ENCODE measurements at places on chromosomes 11 and 22.

- H3K27me3 ChIP-seq, result no peaks in the 10 kb centered on the region
- no peak overlapping the region for H3K27ac ChIP-seq
- no peaks in the 10 kb centered on the region for H3K36me3 ChIP-seq
- H3K4me1 ChIP-seq, result no peaks in the 10 kb centered on the region
- H3K4me3 ChIP-seq, result no peak overlapping the region
Measured at GRCh38 chr11:109993786-109994185, 99.4 kb upstream of the ZC3H12C start.

DNA sequence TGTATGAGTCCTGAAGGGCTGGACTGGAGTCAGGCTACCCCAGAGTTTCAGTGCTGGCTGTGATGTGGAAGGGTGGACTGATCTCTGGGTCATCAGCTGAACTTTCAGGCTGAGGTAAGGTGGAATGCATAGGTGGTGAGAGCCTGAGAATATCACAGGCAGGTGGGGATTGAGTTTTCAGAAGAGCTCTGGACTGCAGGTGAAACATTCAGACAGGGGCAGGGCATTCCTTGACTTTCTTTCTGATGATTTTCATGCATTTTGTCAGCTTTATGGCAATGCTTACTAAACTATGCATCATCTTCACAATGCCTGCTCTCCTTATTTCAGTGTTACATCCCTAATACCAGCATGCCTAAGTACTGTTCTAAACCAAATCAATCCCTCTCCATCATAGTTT is 755.0 kb downstream of the KCNA4 start:
- no peak overlapping the region for H3K27ac ChIP-seq
- H3K4me1 ChIP-seq, result no peaks in the 10 kb centered on the region
- no peak overlapping the region for H3K4me3 ChIP-seq
- no peaks in the 10 kb centered on the region for H3K36me3 ChIP-seq
- H3K27me3 ChIP-seq, result no peaks in the 10 kb centered on the region

DNA sequence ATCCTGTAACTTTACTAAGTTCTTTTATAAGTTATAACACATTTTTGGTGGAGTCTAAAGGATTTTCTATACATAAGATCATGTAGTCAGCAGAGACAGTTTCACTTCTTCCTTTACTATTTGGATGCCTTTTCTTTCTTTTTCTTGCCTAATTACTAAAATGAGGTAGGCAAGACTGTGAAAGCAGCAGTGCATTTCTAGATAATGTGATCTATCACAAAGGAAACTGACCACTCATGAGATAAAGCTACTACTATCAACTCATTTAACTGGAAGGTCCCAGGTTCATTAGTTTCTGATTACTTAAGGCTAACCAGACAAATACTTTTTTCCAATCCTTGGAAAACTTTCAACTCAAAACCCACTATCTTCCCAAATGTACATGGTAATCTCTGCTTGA is 196.2 kb upstream of the E2F8 start:
- no peaks in the 10 kb centered on the region for H3K27me3 ChIP-seq
- no peak overlapping the region for H3K4me3 ChIP-seq
- no peaks in the 10 kb centered on the region for H3K36me3 ChIP-seq

- H3K27ac ChIP-seq, result peak overlapping the region; percentile 87
- DNase-seq, result peak; percentile 67
- H3K27me3 ChIP-seq, result no peaks in the 10 kb centered on the region
- peak overlapping the region; percentile 63 for H3K4me3 ChIP-seq
Measured at GRCh38 chr11:108854346-108854745, 189.5 kb downstream of the DDX10 start.

DNA sequence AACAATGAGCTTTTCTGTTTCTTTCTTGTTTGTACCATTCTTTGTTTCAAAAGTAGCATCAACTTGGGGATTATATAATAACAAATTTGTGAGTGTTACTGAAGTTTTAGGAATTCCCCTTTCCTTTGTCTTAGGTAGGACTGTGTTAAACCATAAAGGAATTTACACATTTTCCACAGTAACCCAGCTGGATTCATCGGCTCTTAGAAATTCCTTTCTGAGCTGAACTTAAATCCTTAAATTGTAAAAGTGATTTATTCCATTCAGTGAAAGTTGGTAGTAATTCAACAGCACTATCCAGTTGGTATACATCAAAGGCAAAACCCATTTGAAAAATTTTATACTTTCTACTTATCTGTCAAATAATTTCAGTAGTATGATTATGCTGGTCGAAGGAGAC is 11.8 kb downstream of the EMSY start:
- H3K4me1 ChIP-seq, result no peaks in the 10 kb centered on the region
- no peak overlapping the region for H3K27ac ChIP-seq
- peaks cover 13% of the 10 kb centered on the region for H3K36me3 ChIP-seq
- H3K27me3 ChIP-seq, result no peaks in the 10 kb centered on the region
- no peak overlapping the region for H3K4me3 ChIP-seq

DNA sequence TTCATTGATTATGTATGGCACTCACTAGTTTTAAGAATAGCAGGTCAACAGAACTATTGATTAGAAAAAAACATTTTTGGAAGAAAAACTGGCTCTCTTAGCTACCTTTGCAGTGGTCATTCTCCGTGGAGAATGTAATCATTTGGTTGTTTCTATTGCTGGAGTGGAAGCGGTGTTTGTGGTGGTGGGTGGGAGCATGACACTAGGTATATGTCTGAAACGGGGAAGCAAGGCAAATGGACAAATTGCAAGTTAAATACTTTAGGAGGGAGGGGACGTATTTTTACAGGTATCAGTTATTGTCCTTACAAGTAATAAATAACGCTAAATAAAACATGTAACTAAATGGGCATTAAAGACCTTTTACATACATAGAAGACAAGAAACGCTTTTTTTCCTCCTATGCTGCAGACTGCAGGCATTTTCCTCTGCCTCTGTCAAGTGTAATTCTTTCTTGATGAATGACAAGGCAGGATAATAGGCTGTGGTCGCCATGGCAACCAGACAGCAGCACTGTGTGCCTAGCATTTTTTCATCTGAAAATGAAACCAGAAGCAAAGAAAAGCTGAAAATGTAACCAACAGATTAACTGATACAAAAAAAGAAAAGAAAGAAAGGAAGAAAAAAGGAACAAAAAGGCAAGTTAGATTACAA is 46.2 kb downstream of the BLID start:
- no peaks in the 10 kb centered on the region for H3K4me1 ChIP-seq
- no peaks in the 10 kb centered on the region for H3K36me3 ChIP-seq
- H3K4me3 ChIP-seq, result no peak overlapping the region
- DNase-seq, result no peak
- no peak overlapping the region for H3K27ac ChIP-seq

DNA sequence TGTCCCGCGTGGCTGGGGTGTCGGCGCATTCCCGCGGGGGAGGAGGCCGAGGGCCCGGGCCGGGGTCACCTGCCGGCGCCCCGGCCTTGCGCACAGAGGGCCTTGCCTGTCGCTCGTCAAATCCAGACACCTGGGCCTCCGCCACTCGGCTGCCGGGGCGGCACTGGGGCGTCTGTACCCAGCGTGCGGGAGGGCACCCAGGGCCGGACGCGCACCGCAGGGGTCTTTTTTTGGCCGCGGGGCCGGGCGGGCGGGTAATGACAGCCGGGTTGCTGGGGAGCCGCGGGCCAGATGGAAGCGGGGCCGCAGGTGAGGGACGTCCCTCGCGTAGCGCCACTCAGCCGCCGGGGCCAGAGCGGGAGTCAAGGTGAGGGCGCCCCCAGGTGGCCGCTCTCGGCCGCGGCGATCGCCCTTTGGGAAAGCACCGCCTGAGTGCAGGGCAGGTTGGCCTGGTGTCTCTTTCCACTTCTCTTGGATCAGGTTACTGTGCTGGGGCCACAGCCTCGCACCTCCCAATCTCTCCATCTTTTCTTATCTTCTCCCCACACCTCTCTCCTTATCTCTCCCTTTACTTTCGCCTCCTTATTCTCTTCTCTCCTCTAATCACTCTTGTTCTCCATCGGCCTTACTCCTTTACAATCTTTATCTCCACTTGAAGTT is 3.5 kb downstream of the PHLDB1 start:
- peaks cover 56% of the 10 kb centered on the region for H3K27me3 ChIP-seq
- H3K4me1 ChIP-seq, result peaks cover 26% of the 10 kb centered on the region
- peak overlapping the region; percentile 56 for H3K4me3 ChIP-seq
- peak; percentile 89 for DNase-seq

DNA sequence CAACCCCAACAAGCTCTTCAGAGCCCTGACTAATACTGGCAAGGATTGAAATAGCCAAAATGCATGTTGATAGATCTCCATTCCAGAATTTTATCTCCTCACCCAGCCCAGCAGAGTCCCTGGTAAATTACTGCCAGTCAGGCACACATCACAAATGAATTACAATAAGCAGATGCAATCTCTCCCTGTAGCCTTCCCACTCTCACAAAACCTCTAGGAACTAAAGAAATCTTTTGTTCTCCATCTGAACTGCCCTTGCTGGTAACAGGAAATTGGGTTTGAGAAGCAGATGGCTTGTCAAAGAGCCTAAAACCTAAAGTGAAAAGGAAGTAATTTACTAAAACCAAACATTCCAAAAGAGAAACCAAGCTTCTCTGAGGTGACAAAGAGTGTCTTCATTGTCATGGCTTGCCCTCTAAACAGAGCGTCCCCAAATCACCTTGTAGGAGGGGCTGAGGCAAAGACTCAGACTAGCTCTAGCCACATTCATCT is 59.5 kb downstream of the FAM168A start:
- H3K36me3 ChIP-seq, result no peaks in the 10 kb centered on the region
- peaks cover 13% of the 10 kb centered on the region for H3K4me1 ChIP-seq
- no peak overlapping the region for H3K27ac ChIP-seq
- DNase-seq, result no peak
- no peak overlapping the region for H3K4me3 ChIP-seq

DNA sequence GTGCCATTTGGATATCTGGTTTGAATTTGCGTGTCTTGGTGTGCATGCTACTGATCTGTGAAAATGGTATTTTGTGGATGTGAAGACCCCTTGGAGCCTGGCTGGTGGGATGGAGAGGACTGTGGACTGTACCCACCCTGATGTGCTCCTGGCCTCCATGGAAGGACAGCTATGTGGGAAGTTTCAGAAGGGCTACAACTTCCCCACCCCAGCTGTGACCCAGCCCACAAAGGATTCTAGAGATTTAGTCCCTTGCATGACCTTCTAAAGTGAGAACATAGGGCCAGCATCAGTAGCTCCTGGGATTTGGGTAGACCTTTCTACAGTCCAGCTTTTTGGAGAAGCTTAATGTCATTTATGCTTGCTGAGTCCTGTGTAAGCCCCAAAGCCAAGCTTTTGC is 173.4 kb downstream of the BCR start:
- DNase-seq, result no peak
- H3K27me3 ChIP-seq, result peaks cover 3% of the 10 kb centered on the region
- H3K4me1 ChIP-seq, result no peaks in the 10 kb centered on the region
- no peak overlapping the region for H3K4me3 ChIP-seq
- no peak overlapping the region for H3K27ac ChIP-seq
- no peaks in the 10 kb centered on the region for H3K36me3 ChIP-seq

DNA sequence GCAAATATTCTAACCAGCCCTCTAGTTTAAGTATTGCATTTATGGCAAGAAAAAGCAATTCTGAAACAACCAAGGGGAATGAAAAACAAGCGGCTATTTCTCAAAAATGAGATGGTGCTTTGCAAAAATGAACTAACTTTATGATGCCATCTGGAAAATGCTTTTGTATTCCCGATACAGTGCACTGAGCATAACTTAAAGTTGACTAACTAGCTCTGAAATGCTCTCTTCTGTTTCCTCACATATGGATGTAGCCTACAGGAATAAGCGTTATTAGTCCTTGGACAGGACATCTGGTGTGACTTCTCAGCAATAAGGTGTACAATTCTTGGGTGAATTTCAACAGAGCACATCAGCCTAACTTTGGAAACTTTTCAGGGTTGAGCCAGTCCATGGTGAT is 228.2 kb upstream of the DDI1 start:
- H3K27ac ChIP-seq, result no peak overlapping the region
- H3K4me1 ChIP-seq, result no peaks in the 10 kb centered on the region
- no peak for DNase-seq
- H3K36me3 ChIP-seq, result no peaks in the 10 kb centered on the region
- H3K27me3 ChIP-seq, result no peaks in the 10 kb centered on the region

GRCh38 chr11:131802440-131803115 is 432.2 kb downstream of the NTM start:
- H3K27me3 ChIP-seq, result no peaks in the 10 kb centered on the region
- no peak overlapping the region for H3K4me3 ChIP-seq
- no peak for DNase-seq
- no peaks in the 10 kb centered on the region for H3K4me1 ChIP-seq
- H3K27ac ChIP-seq, result no peak overlapping the region

DNA sequence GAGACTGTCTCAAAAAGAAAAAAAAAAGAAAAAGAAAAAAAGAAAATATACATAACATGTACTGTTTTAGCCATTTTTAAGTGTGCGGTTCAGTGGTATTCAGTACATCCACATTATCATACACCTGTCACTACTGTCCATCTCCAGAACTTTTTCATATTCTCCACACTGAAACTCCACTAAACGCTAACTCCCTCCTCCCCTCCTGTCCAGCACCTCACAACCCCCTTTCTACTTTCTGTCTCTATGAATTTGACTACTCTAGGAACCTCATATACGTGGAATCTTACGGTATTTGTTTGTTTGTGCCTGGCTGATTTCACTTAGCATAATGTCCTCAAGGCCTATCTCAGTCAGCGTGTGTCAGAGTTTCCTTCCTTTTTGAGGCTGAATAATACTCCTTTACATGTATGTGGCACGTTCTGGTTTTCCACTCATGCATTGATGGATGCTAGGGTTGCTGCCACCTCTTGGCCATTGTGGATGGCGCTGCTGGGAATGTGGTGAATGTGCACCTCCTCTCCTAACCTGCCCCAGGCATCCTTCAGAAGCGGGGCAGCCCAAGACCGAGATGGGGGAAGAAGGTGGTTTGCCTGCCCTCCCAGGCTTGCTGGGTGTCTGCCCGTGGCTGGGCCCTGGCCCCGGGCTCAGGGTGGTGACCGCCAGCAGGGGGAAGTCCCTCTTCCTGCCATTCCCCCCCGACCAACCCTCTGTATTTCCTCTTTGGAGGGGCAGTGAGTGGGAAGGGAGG is 60.5 kb downstream of the BCR start:
- no peak overlapping the region for H3K27ac ChIP-seq
- no peaks in the 10 kb centered on the region for H3K36me3 ChIP-seq
- H3K27me3 ChIP-seq, result no peaks in the 10 kb centered on the region
- peaks cover 41% of the 10 kb centered on the region for H3K4me1 ChIP-seq
- DNase-seq, result peak; percentile 45

DNA sequence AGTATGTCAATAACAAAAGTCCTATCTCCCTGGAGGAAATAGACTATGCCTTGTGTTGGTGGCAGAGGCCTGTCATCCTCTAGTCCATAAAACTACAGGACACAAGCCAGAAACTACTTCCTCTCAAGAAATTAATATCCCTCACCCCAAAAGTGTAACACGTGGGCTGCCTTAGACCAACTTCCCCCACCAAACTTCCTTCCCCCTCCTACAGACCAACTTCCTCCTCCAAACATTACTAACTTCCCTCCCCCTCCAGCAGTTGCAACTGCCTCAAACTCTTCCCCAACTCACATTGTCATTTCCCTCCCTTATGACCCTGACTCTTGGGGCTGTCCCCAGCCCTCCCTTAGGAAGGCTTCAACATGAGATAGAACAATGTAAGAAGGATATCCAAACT is 6.3 kb downstream of the OR52K2 start:
- H3K27me3 ChIP-seq, result no peaks in the 10 kb centered on the region
- DNase-seq, result no peak
- H3K4me1 ChIP-seq, result peaks cover 7% of the 10 kb centered on the region
- no peaks in the 10 kb centered on the region for H3K36me3 ChIP-seq
- no peak overlapping the region for H3K27ac ChIP-seq

- no peaks in the 10 kb centered on the region for H3K27me3 ChIP-seq
- H3K36me3 ChIP-seq, result no peaks in the 10 kb centered on the region
- H3K4me3 ChIP-seq, result no peak overlapping the region
- no peak for DNase-seq
- H3K27ac ChIP-seq, result no peak overlapping the region
- H3K4me1 ChIP-seq, result no peaks in the 10 kb centered on the region
Measured at GRCh38 chr11:98040061-98040808, 980.5 kb upstream of the CNTN5 start.

- no peaks in the 10 kb centered on the region for H3K36me3 ChIP-seq
- H3K4me3 ChIP-seq, result no peak overlapping the region
- DNase-seq, result no peak
- H3K27me3 ChIP-seq, result no peaks in the 10 kb centered on the region
Measured at GRCh38 chr11:85774256-85775101, 36.5 kb downstream of the SYTL2 start.
